ENCODE measurements at places on chromosomes 3 and 15. TPM values are rescaled to one million over a fixed set of nuclear protein-coding genes. Genes with fewer than 3 reads are reported as not detected.

The C3orf49 gene
- total RNA-seq: not detected

The CLN6 gene
- total RNA-seq: 83.4 TPM

The CCDC9B gene
- 18.7 TPM for total RNA-seq

The RHCG gene
- total RNA-seq: 35.8 TPM

The NAALADL2 gene
- not detected for total RNA-seq
